ENCODE measurements at places on chromosomes 2 and 18.

DNA sequence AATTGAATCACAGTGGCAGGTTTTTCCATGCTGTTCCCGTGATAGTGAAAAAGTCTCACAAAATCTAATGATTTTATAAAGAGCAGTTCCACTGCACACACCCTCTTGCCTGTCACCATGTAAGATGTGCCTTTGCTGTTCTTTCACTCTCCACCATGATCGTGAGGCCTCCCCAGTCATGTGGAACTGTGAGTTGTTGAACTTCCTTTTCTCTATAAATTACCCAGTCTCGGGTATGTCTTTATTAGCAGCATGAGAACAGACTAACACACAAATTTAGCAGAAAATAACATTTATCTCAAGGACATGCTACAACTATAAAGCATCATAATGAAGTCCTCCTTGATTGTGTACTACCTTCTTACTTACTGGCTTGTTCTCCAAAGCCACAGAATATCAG, 1526.0 kb downstream of the LRP1B start:
- no peak for DNase-seq

DNA sequence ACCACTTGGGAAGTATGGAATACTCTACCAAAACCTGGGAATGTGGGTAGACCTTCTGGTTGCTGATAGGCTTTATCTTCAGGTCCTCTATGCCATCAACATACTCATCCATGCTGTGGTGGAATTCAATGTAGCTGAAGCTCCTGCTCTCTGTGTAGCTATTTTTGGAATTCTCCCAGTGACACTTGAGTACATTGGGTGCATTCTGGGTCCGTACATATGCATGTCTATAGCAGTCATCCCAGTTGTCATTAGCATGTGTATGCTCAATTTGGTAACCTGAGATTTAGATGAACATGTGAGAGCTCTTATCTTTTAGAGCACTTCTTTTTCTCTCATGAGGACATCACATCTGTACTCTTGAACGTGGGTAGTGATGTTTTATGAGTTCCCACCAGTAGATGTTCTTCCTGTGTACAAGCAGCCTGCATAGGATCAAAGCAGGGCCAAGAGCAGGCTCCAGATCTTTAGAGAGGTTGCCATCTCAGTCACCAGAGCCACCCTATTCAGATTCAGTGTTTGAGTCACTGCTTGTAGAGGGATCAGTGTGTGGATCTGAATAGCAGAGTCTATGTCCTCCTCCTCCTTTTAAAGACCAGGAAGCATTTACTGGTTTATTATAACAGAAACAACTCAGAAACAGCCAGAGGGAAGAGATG, 65.9 kb downstream of the MGAT5 start:
- DNase-seq, result no peak

DNA sequence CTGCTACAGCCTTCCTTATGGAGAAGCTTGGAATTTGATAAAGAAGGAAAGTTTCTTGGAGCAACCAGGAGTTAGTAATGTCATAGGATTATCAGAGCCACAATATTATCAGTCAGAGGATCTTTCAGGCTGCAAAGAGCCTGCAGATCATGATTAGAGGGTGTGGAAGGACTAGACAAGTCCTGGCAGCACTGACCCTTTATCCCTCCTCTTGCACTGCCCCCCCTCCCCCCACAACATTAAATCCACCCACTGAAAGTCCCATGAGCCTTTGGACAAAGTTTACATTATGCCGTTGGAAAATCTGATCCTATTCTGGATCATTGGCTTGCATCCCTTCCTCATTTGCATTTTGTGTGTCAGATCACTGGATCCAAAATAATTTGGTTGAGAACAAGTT, 18.7 kb upstream of the IMPA2 start:
- DNase-seq, result no peak

GRCh38 chr2:236176951-236177350, 8.8 kb upstream of the GBX2 start:
- DNase-seq, result no peak

GRCh38 chr2:71637736-71638135, 184.4 kb downstream of the DYSF start:
- DNase-seq, result no peak

Measured in progenitor cell of endocrine pancreas (in vitro differentiated cells).